ENCODE measurements at places on chromosomes 7 and 10.
A peak's percentile ranks its signal among the peaks of the same experiment; 100 is the strongest.

DNA sequence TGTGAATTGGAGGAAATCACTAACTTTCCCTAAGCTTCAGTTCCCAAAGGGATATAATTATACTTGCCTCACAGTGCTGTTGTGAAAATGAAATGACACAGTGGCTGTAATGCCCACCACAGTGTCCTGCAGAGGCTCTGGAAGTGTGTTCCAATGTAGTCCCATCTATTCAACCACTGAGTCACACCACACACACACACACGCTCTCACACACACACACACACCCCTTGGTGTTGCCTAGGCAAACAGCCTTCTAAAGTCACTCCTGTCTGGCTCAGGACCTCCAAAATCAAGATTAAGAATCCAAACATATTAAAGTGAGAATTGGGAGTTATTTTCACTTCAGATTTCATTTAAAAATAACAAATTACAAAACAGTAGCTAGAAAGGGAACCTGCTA is 73.3 kb downstream of the NRCAM start:
- DNase-seq = no peak

GRCh38 chr7:115911465-115911864 is 119.1 kb downstream of the TFEC start:
- no peak for DNase-seq

- DNase-seq = no peak
These were observed 71.2 kb downstream of the SHH start for GRCh38 chr7:155741082-155741481.

GRCh38 chr7:90903841-90904240 is 307.7 kb downstream of the CDK14 start:
- DNase-seq = no peak

- no peak for DNase-seq
These were observed 130.0 kb upstream of the BTBD16 start for GRCh38 chr10:122140941-122141623.

DNA sequence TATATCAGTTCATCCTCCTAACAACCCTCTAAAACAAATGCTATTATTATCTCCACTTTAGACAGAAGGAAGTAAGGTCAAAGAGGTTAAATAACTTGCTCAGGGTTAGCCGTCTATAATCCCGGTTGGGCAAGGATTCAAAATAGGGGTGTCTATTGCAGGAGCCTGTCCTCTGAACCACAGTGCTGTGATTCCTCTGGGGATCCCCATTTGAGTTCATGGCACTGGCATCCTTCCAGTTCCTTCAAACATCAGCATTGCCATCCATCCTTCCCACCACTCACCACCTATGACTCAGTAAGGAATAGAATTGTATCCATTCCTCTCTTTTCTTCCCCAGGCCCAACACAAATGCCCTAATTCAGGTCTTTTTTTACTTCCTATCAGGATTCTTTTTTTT is 25.6 kb downstream of the HPS6 start:
- DNase-seq = no peak

DNA sequence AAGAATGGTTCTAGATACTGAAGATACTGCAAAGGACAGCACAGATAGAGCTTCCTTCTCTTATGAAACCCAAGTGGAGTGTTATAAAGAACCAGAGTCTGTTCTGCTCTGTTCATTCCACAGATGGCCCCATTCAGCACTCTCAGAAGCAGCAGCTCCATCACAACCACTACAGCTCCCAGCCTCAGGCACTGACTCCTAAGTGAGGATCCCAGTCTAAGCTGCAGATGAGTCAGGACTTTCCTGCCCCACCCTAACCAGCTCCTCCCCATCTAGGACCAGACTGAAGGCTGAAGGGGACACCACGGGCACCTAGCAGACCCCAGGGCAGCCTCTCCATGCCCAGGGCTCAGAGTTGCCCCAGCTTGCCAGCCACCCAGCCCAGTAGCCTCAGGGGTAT is 379.8 kb downstream of the GRID1 start:
- no peak for DNase-seq

GRCh38 chr7:18177815-18178660 is 150.4 kb upstream of the PRPS1L1 start:
- no peak for DNase-seq

- no peak for DNase-seq
These were observed 113.2 kb upstream of the SEM1 start for GRCh38 chr7:96822824-96823223.

DNA sequence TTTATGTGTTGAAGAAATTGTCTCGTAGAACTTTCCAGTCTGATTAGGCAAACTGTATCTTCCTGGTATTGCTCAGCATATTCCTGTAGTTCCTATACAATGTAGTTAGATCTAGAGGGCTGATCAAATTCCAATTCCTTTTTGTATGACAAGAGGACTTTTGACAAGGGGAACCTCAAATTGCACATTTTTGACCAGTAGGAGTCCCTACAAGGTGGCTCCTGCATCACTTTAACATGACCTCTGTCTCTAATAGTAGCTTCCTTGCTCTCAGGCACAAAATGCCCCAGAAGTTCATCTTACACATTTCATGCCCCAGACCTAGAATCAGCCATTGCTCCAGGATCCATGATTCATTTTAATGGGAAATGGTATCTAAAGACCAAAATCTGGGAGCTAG is 18.7 kb downstream of the HERPUD2 start:
- no peak for DNase-seq

- DNase-seq = no peak
These were observed 55.8 kb upstream of the SEMA3C start for GRCh38 chr7:80974396-80975358.

DNA sequence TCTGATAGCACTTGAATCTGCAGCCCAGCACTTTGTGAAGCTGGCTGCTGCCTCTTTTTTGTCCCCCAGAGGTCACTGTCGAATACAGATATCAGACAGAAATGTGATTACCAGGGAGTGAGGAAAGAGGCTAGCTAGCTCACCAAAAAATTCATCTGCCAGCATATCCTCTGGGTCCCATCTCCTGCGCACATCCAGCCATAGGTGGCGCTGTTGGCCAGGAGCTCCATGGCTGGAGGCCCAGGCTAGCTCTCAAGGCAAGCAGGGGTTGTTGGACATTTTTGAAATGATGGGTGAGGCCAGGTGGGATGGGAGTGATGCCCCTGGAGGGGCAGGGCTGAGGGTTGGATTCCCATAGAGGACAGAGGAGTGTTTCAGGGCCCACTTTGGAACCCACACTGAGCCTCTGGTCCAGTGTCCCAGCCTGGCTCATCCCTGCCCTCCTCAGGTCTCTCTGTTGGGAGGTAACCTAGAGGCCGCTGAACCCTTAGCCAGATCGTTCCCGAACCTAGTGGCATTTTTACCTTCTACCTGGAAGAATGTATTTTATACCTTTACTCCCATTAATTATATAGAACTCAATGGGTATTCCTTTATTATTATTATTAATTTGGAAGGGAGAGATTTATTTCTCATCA is 14.8 kb downstream of the DPCD start:
- DNase-seq = peak; percentile 44

GRCh38 chr10:109859221-109859620 is 64.1 kb downstream of the XPNPEP1 start:
- no peak for DNase-seq

GRCh38 chr10:26499426-26499825 is 61.3 kb downstream of the APBB1IP start:
- DNase-seq = no peak

- DNase-seq = no peak
These were observed 8.5 kb upstream of the NFE2L3 start for GRCh38 chr7:26143298-26144048.

- peak; percentile 34 for DNase-seq
These were observed at the start of gene GTF2IRD1 for GRCh38 chr7:74453322-74454011. Gene GTF2IRD1, plus strand, starts transcription at chr7:74453906. Its CDS starts 54,175 bp downstream, at chr7:74508081.

- no peak for DNase-seq
These were observed 155.1 kb upstream of the GHITM start for GRCh38 chr10:83984256-83984640.

GRCh38 chr7:83984076-83984475 is 210.5 kb downstream of the SEMA3A start:
- DNase-seq = no peak

DNA sequence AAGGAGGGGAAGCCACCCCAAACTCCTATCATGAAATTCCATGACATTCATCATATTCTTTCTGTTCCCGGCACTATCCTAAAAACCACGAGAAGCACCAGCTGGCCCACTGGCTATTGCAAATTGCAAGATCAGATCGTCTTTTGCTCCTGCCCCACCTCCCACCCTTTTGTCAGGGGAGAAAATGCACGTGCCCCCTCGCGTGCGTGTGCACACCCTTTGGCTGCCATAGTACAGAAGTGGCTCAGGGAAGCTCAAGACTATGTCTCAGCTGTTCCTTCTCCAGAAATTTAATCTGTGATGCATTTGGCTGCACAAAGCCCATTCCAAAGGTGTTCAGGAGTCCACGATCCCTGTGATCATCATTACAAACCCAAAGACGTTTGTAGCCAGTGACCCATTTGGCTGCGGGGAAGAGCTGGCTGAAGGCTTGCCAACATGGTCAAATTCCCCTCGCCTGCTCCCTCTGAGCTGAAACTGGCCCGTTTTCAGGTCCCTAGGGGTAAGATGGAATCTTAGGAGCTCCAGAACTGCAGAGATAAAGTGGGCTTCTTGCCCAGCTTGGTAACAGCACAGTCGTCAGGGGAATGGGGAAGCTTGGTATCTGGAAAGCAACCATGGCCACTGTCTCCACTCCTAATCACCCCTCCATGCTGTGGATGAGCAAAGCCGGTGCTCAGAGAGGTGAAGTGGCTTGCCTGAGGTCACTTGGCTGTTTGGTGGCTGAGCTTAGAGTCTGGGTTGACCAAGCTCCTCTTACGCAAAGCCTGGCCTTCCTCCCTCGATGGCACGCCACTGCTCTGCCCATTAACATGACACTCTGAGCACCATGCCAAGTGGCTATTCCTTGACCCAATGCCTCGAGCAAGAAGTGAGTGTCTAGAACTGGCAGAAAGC is 155.4 kb downstream of the NEURL1 start:
- no peak for DNase-seq

- no peak for DNase-seq
These were observed 125.9 kb upstream of the PPIF start for GRCh38 chr10:79221110-79222051.

DNA sequence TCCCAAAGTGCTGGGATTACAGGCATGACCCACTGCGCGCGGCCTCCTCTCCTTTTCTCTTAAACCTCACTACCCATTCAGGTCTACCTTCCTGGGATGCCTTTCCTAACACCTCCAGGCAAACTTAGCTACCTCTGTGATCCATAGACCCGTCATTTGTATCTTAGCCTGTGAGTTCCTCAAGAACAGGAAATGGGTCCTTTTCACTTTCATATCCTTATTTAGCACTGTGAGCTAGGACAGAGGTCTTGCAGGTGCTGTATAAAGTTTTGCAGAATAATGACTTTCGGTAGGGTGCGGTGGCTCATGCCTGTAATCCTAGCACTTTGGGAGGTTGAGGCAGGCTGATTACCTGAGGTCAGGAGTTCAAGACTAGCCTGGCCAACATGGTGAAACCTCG is 215.7 kb downstream of the RELN start:
- DNase-seq = no peak

- DNase-seq = no peak
These were observed 207.8 kb downstream of the WDR37 start for GRCh38 chr10:1264001-1264400.

DNA sequence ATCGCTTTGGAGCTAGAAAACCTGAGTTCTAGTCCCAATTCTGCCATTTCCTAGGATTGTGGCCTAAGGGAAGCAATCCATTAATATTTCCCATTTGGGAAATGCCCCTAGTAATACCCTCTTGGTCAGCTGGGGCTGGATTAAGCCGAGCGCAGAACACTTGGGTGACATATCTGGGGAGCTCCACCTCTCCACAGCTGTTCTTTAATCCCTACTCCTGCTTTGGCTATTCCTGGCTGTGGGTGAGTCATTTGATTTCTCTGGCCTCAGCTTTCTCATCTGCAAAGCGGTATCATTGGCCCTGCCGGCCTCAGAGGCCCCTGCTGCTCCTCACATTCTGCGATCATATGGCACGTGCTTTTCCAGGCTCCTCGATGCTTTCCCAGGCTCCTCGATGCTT is 108.3 kb downstream of the BUB3 start:
- DNase-seq = no peak

GRCh38 chr7:80537091-80537490 is 25.2 kb upstream of the GNAT3 start:
- no peak for DNase-seq

- peak; percentile 32 for DNase-seq
These were observed 34.7 kb downstream of the ACADSB start for GRCh38 chr10:123043409-123043925.

DNA sequence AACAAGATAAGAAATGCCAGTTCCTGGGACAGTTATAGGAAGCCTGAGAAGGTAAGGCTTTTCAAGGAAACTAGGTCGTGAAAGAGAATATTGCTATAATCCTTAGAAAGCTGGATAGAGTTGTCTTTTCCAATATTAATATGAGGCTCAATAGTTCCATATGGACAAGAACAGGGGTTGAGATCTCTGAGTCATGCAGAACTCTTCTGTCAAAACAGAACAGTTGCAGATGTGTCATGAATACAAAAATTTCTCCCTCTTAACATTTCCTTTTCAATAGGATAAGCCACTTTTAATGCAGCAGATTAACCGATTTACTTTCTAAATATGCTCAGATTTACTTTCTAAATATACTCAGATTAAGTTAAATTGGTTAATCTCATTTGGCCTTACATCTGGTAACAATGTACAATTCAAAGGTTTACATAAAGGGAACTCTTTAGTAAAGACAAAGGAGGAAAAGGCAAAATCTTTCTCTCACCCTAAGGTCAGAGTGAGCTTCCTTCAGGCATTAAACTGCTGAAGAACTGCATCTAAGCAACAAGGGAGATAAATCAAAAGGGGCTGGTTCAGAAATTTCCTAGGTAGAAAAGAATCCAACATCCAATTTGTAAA is 104.7 kb upstream of the PCDH15 start:
- no peak for DNase-seq

Data from activated CD8-positive, alpha-beta memory T cell treated with anti-CD3 and anti-CD28 coated beads, Interleukin-2, amount 50 U/mL, for 4 hours (primary cell).